ENCODE measurements at places on chromosomes 5 and 9.

DNA sequence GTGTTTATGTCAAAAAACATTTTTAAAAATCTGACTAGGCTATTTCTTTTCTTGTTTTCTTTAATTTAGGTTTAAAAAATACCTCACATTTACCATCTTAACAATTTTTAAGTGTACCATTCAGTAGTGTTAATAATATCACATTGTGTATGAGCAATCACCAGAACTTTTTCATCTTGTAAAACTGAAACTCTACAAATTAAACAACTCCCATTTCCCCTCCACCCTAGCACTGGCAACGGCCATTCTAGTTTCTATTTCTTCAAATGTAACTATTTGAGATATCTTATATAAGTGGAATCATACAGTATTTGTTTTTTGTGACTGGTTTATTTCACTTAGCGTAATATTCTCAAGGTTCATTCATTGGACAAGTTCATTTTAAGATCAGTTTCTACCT lies 27.7 kb downstream of the PLCXD3 start:
- no peak for DNase-seq

DNA sequence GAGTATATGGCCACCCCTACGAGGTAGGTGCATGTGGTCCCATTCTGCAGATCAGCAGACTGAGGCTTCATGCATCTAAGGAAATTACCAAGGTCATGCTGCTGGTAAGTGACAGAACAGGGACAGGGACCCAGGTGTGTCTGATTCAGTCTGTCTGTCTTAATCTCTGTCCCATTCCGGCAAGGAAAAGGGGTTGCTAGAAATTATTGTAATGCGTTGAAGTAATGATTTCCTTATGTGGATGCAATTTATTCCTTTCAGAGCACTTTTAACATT lies 76.8 kb downstream of the AMBP start:
- no peak for DNase-seq

GRCh38 chr9:133916159-133916541 lies 76.0 kb downstream of the VAV2 start:
- DNase-seq, result no peak

DNA sequence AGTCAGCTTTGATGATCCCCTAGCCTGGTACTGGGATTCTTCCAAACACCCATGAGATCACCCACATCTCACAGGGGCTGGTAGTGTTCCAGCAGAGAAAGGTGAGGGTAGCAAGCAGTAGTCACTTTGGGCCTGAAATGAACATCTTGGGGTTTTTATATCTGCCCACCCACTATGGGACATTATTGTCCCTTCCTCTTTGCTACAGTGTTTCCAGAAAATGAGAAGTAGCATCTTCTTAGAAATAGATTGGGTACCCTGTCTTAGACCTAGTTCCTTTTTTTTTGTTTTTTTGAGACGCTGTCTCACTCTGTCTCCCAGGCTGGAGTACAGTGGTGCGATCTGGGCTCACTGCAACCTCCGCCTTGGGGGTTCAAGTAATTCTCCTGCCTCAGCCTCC lies 249.2 kb upstream of the ANKRD55 start:
- no peak for DNase-seq

- DNase-seq, result no peak
Observed at GRCh38 chr9:134335061-134335460, 8.8 kb downstream of the RXRA start.

DNA sequence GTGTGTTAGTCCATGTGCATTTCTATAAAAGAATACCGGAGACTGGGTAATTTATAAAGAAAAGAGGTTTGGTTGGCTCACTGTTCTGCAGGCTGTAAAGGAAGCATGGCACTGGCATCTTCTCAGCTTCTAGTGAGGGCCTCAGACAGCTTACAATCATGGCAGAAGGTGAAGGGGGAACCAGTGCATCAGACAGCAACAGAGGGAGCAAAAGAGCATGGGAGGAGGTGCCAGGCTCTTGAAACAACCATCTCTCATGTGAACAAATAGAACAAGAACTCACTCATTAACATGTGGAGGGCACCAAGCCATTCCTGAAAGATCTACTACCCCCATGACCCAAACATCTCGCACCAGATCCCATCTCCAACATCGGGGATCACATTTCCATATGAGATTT lies 89.2 kb upstream of the IL33 start:
- no peak for DNase-seq

GRCh38 chr9:116499986-116500871 lies 186.9 kb upstream of the TRIM32 start:
- no peak for DNase-seq

- no peak for DNase-seq
Observed at GRCh38 chr9:113480612-113481011, 17.1 kb downstream of the RGS3 start.

DNA sequence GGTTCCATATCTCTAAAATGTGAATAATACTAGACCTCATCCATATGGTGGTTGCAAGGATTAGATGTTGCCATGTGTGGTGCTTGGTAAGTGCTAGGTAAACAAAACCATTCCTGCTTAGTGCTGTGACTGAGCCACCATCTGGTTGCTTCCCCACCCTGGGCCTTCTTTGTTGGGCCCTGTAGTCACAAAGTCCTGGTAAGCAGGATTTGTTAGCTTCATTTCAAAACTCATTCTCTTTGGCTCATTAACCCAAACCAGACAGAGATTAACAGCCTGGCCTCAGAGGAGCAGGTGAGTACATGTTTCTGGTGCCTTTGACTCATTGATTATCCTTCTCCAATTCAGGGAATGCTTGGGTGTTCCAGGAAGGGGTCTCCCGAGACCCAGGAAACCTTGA lies 240.2 kb downstream of the ARHGAP26 start:
- no peak for DNase-seq

- no peak for DNase-seq
Observed at GRCh38 chr5:52190737-52191136, 597.0 kb upstream of the ITGA1 start.

DNA sequence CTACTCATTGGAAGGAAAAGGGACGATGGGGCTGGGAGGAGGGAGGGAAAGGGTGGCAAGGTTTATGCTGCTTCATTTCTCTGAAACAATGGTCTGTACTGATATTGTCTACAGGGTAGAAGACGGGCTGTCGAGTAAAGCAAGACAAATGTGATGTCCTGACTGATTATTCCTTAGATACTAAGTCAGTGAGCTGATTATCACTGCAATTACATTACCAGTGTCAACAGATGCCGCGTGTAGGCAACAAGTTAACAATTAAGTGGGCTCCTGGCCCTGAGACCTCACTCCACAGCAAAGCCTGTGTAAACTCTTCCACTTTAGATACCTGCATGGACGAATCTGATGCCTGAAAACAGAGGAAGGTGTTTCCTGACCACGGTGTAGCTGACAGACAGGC lies 602.8 kb downstream of the IRX1 start:
- no peak for DNase-seq

- no peak for DNase-seq
Observed at GRCh38 chr5:37825334-37825915, 14.4 kb downstream of the GDNF start.

DNA sequence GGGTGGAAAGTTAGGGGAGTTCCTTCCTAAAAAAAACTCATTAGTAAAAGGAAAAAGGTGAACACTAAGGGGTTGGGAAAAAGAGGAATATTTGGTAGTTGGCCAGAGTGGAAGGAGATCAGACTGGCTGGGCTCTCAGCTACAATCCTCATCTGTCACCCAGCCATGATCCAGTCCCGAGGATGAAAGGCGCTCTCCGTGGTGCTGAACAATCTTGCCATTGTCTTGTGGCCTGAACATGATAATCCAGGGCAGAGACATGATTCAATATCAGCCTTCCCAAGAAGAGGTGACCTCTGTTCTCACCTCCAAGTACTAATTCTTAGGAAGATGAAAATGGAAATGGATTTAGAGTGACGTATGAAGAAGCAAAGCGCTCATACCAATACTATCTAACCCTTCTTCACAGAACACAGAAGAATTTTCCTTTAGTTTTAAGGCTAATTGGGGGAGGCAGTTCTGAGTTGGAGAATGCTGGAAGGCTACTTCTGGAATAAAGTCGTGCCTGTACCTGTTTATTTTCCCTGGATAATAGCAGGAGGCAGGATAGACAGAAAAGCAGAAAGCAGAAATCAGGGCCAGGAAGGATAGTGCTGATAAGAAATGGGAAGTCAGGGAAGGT lies 36.6 kb upstream of the MYORG start:
- no peak for DNase-seq

DNA sequence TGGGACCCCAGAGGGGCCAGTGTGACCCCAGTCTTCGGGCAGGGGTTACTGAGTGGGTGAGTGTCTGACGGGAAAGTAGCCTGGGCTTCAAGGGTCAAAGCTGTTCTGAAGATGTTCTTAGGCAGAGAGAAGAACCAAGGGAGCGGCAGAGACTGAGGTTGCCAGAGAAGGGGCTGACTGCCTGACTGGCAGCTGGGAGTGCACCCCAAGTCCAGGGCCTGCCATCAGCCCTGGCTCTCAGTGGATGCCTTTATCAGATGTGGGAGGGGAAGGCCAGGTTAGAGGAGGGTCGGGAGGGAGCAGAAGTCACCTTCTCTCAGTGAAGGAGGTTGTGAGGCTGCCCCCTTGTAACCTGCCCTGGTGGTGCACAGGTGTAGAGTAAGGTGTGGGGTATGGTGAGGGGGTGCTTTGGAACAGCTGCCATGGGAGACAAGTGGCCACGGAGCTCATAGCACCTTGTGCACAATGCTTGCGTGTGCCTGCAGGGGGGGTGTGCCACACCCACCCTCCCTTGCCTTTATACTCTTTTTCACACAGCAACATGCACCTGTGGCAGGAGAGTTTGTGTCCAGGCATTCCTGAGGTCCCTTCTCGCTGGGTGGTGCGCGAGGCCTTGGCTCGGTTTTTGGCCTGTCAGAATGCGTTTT lies 18.9 kb downstream of the RALGPS1 start:
- no peak for DNase-seq

GRCh38 chr9:72131206-72131605 lies 18.0 kb upstream of the GDA start:
- no peak for DNase-seq

DNA sequence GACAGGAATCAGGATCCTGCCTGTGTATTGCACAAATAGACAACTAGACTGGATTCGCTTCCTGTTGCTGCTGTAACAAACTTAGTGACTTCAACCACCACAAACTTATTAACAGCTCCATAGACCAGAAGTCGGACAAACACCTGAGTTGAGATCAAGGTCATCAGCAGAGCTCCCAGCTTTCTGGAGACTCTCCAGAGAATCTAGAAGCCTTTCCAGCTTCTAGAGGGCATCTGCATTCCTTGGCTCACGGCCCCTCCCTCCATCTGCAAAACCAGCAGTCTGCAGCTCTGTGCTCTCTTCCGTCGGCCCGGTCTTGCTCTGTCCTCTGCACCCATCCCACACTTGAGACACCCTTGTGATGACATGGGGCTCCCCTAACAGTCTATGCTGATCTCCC lies 99.1 kb downstream of the KCNT1 start:
- no peak for DNase-seq

- no peak for DNase-seq
Observed at GRCh38 chr9:78769690-78770089, 472.8 kb downstream of the PSAT1 start.

DNA sequence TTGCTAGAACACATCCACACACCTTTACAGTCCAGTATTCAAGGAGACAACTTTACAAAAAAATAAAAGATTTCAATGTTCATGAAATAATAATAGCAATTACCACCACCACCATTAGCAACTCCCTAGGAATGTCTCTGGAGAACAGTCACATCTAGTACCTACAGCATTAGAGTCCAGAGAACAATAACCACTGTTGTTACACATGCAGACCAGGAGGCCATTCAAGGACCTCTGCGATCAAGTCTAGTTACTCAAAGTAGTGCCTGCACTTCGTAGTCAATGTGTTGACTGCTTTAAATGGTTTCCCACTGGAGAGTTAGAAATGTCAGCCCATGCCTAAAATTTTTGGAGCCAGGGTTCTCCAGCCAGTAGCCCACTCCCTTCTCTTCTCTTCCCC lies 244.4 kb downstream of the DEPDC1B start:
- DNase-seq, result no peak

DNA sequence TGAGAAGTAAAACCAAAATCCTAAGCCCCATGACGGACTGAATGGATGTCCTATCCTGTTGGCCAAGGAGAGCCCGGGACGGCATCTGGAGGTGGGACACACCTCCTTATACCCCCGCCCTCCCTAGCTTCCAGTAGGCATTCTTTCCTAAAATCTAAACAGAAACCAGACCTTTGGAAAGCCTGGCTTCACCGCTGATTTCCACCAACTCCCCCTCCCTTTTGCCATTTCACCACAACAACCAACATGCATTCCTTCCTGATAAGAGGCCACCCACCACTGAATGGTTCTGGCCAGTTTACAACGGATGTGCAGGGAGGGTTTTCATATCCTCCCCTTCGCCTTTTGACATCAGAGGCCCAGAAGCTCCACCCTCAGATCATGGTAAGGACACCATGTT lies 9.2 kb upstream of the RARS1 start:
- no peak for DNase-seq

GRCh38 chr9:134525841-134526583 lies 115.6 kb upstream of the COL5A1 start:
- no peak for DNase-seq

- DNase-seq, result no peak
Observed at GRCh38 chr9:72300873-72301272, 64.1 kb downstream of the ZFAND5 start.

- no peak for DNase-seq
Observed at GRCh38 chr5:145511351-145511750, 323.8 kb downstream of the PRELID2 start.

- DNase-seq, result no peak
Observed at GRCh38 chr9:35287987-35288632, 126.3 kb downstream of the UNC13B start.

- no peak for DNase-seq
Observed at GRCh38 chr9:95058121-95058785, 259.3 kb downstream of the FANCC start.

DNA sequence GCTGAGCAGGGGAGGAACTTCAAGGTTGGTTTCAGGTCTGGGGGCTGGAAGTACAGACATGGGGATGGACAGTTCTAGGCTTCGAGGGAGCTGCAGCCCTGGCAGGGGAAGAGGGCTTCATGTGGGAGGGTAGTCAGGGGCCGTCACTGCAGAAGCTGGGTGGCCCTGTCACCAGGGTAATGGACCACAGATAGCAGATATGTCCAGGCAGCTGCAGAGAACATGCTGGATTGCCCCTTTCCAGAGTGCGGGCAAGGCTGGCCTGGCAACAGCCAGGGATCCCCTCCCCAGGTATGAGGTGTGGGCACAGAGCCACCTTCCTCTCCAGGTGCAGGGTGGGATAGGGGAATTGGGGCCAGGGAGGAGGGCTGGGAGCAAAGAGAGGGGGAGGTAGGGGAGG lies 206.5 kb downstream of the GADD45G start:
- DNase-seq, result no peak

- DNase-seq, result no peak
Observed at GRCh38 chr5:91123901-91124300, 259.2 kb downstream of the ARRDC3 start.

DNA sequence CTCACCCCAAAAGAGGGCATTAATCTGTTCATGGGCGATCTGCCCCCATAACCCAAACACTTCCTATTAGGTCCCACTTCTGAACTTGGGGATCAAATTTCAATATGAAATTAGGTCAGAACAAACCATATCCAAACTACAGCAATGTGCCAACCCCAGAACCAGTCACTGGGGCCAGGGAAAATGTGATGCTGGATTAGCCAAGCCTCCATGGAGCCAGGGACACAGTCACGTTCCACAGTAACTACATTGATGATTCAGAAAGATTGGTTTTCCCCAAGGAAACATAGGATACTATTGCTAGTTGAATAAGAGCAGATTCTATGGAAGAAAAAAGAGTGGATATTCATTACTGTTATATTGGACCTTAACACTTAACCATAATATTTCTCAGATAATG lies 84.2 kb downstream of the GIN1 start:
- no peak for DNase-seq

- DNase-seq, result no peak
Observed at GRCh38 chr9:72203205-72203803, 54.1 kb downstream of the GDA start.
